ENCODE measurements at places on chromosomes 12 and 14.

- no peak for DNase-seq
Measured at GRCh38 chr12:95548539-95549391, 2.5 kb downstream of the USP44 start.

- no peak for DNase-seq
Measured at GRCh38 chr12:77151030-77151429, 85.7 kb upstream of the E2F7 start.

GRCh38 chr12:5520037-5520436, 88.1 kb downstream of the NTF3 start:
- DNase-seq = no peak

DNA sequence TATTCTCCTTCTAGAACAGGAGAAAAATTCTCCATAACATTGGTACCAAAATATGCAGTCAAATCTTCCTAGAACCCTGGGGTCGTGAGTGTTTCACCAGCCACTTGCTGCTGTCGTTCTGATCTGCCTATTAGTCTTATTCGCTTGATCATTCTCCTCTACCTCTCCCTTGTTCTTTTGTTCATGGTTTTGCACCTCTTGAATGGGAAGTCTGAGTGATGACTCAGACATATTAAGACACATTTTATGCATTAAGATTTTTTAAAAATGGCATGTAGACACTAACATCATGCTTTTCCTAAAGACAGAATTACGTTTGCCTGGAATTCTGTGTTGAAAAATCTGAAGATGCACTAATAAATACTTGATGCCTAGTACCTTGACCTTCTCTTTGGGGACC, 159.2 kb upstream of the LRIG3 start:
- DNase-seq = no peak

GRCh38 chr12:4438834-4439596, 6.6 kb downstream of the FGF6 start:
- DNase-seq = peak; percentile 94

DNA sequence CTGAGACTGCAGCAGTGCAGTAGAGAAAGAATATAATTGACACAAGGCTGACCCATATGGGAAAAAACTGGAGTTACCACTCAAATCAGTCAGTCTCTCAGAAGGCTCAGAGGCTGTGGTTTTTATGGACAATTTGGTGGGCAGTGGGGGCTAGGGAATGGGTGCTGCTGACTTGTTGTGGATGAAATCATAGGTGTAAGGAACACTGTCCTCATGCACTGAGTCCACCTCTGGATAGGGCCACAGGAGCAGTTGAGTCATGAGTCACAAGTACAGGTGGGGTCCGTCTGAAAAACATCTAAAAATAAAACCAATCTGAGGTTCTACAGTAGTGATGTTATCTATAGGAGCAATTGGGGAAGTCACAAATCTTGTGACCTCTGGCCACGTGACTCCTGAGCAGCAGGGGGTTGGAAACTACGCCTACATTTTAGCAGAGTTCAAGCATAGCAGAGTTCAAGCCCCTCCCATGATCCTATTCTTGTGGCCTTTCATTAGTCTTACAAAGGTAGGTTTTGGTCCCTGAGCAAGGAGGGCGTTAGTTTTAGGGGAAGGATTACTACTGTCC, 18.1 kb upstream of the SGPP1 start:
- DNase-seq = peak; percentile 38

DNA sequence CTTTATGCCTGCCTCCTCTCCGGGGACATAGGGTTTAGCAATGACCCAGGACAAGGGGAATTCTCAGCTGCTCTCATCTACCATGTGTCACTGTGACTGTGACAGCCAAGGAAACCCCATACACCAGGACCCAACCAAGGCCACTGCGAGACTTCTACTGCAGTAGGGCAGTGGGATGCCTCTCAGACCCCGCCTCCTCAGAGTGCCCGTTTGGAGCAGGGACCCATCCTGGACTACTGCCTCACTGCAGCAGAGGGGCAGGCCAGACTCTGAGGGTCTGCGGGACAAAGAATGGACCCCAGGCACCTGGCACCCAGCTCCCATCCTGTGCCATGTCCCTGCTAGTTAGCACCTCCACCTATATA, 71.3 kb upstream of the DDX11 start:
- DNase-seq = no peak

DNA sequence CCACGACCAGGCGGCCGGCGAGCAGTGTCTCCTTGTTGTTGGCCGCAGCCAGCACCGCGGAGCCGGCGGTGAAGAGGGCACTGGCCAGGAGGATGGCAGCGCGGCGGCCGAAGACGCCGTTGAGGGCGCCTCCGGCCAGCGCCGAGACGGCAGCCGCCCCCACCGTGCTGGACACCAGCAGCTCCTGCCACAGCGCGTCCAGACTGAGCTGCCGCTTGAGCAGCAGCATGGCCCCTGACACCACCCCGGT, 691 bp downstream of the SLC2A13 start:
- no peak for DNase-seq

DNA sequence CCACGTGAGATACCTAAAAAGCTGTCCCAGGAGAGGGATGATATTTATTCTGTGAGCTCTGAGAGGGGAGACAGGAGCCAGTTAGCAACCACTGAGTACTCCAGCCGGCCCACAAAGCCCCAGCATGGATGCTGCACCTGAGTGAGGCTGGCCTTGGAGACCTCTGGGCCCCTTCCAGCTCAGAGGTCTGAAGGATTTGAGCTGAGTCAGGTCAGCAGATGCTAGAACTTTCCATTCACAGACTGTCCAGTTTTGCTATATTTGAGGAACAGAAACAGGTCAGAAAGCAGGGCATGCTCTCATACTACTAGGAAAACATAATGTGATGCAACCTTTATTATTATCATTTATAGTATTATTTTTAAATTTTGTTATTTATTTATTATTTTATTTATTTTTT, 15.0 kb upstream of the MAPKAPK5 start:
- DNase-seq = no peak

GRCh38 chr12:121189131-121189530, 20.8 kb upstream of the P2RX4 start:
- DNase-seq = no peak

GRCh38 chr14:68625366-68626090, 167.3 kb downstream of the ZFP36L1 start:
- no peak for DNase-seq
